SHP77 treated with DMSO at 0.1 percent for 48 hours (cell line): ENCODE measurements at places on chromosomes 2 and 18.

- no peak for DNase-seq
Measured at GRCh38 chr18:8439055-8439454, 170.2 kb upstream of the RAB12 start.

- DNase-seq, result no peak
Measured at GRCh38 chr2:11397513-11397912, 53.1 kb upstream of the ROCK2 start.

- DNase-seq, result no peak
Measured at GRCh38 chr2:118983133-118983532, 41.1 kb downstream of the MARCO start.

GRCh38 chr2:170739048-170739447 lies 23.9 kb downstream of the SP5 start:
- DNase-seq, result no peak

DNA sequence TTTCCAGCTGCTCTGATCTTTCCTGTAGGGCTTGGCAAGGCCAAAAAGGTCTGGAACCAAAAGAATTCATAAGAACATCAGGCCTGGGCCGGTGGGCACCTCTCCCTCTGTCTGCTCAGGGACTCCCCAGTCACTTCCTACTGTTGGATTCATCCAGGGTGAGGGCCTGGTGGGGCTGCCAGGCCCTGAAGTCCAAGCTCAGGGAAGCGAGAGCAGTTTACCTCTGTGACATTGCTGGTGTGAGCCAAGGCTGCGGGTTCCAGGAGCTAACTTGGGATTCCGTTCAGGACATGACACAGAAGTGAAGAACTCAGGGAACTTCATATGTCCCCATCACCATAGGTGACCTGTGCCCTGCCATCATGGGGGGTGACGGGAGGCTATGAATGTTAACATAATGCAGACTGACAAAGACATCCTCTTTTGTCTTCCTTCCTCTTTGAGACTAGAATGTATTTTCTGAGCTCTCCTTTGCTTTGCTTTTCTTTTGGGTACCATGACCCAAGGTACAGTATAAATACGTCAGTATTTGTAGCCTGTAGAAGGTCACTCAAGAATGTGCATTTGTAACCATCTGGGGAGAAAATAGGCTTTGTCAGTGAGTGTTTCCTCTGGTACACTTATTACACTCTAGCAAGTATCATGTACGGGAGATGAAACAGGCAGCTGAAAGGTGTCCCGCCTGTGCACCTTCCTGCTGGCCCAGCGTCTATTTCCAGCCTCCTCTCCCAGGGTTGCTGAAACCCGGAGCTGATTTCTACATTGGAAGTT lies 130.5 kb upstream of the SLC1A4 start:
- no peak for DNase-seq

DNA sequence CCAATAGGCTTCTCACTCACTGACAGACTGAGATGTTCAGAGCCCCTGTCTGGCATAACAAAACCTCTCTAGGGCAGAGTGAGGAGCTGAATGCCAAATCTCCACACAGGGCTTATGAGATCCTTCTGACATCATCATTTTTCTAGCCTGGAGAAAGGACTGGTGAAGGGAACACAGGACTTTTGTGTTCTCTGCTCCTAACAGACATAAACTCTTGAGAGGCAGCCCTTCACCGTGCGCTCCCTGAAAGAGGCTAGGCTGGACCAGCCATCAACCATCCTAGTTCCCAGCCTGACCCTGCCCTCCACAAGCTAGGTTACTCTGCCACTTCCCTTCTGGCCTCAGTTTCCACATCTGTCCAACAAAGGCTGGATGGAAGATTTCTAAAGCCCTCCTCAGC lies 141.9 kb downstream of the SUCLG1 start:
- no peak for DNase-seq

DNA sequence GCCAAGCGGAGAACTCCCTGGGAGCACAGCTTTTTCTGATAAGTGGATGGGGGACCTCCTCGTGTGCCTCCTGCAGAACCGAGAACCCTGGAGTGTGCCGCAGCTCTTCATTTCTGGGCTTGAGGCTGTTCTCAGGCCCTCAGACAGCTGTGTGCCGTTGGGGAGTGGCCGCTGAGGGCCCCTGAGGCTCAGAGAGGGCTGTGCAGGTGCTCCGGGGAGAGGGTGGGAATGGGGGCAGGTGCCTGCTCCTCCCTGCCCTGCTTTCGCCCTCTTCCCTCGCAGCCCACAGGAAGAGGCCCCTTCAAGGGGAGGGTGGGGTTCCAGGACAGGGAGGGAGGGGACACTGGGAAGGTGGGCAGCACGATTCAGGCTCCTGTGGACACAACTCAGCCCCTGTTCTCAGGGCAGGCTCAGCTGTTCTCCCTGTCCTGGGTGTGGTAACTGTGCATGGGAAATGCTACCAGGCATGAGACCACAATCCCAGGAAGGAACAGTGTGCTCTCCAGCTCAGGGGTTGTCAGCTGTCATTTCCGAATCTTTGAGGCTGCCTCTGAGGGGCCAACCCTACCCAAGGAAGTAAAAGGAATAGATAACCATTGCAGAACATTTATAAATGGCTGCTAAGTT lies 11.3 kb downstream of the LCT start:
- no peak for DNase-seq

GRCh38 chr2:160087854-160088745 lies 25.7 kb upstream of the PLA2R1 start:
- DNase-seq, result no peak

GRCh38 chr2:177302552-177302951 lies 38.0 kb upstream of the NFE2L2 start:
- no peak for DNase-seq

DNA sequence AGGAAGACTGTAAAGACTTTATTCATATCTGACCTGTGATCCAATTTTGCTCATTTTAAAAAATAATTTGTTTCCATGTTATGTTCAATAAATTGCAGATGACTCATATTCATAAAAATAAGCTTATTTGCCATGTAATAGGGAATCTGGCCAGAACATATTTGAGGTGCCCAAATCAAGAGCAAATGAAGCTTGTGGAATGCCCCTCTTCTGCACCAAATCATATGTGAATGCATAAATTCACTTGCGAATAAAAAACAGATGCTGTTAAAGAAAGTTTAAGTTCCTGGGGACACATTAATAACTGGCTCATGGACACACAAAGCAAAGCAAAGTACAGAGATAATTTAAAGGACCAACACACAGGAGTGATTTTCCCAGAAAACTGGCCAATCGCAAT lies 279.0 kb upstream of the CDH2 start:
- no peak for DNase-seq

DNA sequence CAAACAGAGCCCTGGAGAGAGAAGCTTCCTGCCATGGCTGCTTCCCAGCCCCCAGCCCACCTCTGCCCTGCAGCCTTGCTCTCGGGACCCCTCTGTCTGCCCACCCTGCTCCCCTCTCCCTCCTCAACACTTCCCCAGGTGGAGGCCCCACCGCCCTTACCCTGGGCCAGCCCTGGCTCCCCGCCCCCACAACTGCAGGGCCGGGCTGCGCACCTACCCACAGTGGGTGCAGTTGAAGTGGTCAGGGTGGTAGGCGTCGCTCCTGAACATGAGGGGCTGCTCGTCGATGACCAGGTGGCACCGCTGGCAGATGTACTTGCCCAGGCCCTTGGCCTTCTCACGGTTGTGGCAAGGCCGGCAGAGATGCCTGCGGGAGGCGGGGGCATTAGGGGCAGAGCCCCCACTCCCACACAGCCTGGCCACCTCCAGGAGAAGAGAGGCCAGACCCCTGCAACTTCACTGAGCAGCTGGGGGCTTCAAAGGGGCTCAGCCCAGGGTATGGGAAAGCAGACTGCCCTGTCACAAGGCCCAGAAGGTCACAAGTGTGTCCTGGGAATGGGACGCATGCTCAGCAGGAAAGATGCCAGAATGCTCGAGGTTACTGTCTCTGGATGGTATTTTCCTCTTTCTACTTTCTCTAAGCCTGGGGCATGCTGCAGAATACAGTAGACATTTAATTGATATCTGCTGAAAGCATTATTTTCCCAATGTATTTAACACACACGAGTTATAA lies 3.1 kb upstream of the GPR17 start:
- no peak for DNase-seq

GRCh38 chr2:38323623-38324022 lies 53.5 kb downstream of the ATL2 start:
- DNase-seq, result no peak

DNA sequence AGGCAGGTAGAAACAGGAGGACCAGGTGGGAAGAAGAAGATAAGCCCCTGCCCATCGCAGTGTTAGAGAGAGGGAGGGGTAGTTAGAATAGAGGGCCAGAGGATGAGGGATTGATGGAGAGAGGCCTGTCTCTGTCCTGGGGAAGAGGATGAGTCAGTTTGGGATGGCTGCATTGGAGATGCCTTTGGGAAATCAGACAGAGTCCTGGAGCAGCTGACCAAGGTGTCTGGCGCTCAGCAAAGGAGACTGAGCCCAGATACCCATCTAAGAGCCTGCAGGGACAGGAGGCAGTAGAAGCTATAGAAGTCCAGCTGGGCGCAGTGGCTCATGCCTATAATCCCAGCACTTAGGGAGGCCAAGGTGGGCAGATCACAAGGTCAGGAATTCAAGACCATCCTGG lies 177.8 kb upstream of the HAAO start:
- DNase-seq, result no peak

GRCh38 chr2:27307545-27308358 lies 493 bp downstream of the UCN start:
- DNase-seq, result no peak

GRCh38 chr2:69685321-69686048 lies 41.9 kb upstream of the AAK1 start:
- DNase-seq, result no peak
